Lower lobe of right lung (tissue), 2 donors: ENCODE measurements at places on chromosomes 13 and 19. TPM values are rescaled to one million over a fixed set of nuclear protein-coding genes. Genes with fewer than 3 reads are reported as not detected.

DNA sequence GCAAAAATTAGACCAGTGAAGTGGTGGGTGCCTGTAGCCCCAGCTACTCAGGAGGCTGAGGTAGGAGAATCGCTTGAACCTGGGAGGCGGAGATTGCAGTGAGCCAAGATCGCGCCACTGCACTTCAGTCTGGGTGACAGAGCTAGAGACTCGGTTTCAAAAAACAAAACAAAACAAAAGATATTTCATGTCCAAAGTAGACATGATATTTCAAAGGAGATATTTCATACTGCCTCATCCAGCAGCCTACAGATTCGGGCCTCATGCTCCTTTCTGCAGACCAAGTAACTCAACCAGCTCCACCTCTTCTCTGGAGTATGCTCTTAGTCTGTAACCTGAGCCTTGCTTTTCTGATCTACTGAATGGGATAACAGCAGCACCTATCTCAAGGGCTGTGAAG is 15.0 kb downstream of the ZC3H4 start:
- DNase-seq, result no peak

- DNase-seq, result no peak
Measured at GRCh38 chr19:50192463-50193211, 10.8 kb upstream of the MYH14 start.

- DNase-seq, result no peak
Measured at GRCh38 chr13:25901460-25902376, 150.1 kb downstream of the SHISA2 start.

GRCh38 chr19:6963244-6963852 is 57.9 kb downstream of the MBD3L2B start:
- DNase-seq, result no peak

DNA sequence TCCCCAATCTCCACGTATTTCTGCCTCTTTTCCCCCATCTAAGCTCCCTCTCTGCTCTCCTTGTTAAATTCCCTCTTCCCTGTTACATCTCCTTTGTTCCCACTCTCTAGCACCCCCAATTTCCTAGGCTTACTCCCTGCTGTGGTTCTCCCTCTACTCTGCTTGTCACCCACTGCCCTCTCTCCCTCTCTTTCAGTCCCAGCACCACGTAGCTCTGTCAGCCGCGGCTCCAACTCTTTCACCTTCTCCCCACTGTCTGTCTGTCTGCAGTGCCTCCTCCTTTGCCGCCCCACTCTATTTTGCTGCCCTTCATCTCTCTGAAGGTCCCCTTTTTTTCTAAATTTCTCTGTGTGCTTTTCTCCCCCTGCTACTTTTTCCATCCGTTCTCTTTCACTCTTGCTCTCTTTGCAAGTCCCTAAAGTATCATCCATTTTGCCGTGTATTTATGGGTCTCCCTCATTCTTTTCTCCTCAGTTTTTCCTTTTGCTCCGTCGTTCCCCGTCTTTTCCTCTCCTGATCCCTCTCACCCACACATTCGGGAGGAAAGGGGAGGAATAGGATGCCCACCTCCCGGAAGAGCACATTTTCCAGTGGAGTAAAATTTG is 937 bp downstream of the ZNF841 start:
- no peak for DNase-seq

SYNE4 gene
- 8.9 TPM for total RNA-seq

RYR1 gene
- total RNA-seq, result 9.2 TPM

DNA sequence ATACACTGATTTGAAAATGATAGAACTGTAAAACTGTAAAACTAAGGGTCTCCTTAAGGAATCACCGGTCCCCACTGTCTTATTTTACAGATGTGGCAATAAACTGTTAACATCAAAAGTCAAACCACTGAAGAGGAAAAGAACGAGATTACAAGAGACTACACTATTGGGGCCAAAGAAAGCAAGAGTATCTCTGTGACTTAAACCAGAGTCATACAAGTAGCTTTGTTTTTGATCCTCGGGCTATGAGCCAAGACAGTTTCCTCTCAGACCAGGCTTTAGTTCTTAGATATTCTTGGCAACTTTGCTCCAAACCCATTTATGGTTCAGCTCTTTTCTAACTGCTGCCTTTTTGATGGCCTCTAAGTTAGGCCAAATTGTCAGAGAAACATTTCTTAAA is 113.8 kb downstream of the TBC1D4 start:
- no peak for DNase-seq

DNA sequence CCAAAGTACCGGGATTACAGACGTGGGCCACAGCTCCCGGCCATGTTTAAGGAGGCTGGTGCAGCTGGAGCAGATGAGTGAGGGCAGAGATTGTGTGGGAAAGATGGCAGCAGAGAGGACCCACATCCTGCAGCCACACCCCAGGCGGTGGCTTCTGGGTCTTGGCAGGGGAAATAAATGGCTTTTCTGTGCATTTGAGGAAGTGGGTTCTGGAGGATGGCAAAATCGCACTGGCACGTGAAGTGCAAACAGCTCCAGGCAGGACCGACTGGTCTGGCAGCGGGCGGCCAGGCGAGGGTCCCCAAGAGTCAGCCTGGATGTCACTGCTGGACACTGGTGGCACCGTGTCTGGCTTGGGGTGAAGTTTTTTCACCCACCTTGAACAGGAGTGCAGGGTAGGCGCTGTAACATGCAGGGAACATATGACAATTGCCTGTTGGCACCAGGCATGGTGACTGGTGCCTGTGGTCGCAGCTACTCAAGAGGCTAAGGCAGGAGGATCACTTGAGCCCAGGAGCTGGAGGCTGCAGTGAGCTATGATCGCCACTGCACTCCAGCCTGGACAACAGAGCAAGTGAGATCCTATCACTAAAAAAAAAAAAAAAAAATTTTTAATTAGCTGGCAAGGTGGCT is 8.4 kb downstream of the B3GNT3 start:
- DNase-seq, result peak; percentile 68

DNA sequence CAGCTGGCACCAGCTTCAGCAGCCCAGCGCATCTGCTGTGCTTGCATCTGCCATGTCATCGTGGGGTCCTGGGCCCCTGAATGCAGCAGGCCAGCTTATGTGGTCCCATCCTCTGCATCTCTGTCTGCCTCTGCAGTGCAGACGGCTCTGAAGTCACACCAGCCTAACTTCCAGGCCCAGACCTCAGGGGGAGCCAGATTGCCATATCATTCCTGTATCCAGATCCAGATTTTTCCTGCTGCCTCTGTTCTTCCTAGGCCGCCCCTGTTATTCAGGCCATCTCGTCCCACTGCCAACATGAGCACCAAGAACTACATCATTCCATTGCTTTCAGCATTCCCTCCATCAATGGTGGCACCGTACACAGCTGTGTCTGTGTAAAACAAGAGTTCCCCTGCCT is 571.6 kb downstream of the UQCRFS1 start:
- no peak for DNase-seq

- DNase-seq, result no peak
Measured at GRCh38 chr19:4794971-4795370, 3.4 kb downstream of the FEM1A start.
